ENCODE measurements at places on chromosomes 11 and 22.

GRCh38 chr11:85647078-85647477 lies 689 bp upstream of the TMEM126A start:
- DNase-seq, result peak; percentile 55

GRCh38 chr22:38955250-38955905 lies 2.0 kb upstream of the APOBEC3A start:
- no peak for DNase-seq

GRCh38 chr11:18365741-18366140 lies 28.6 kb upstream of the LDHA start:
- DNase-seq, result no peak

GRCh38 chr11:62543680-62544444 lies 2.7 kb downstream of the AHNAK start:
- no peak for DNase-seq

DNA sequence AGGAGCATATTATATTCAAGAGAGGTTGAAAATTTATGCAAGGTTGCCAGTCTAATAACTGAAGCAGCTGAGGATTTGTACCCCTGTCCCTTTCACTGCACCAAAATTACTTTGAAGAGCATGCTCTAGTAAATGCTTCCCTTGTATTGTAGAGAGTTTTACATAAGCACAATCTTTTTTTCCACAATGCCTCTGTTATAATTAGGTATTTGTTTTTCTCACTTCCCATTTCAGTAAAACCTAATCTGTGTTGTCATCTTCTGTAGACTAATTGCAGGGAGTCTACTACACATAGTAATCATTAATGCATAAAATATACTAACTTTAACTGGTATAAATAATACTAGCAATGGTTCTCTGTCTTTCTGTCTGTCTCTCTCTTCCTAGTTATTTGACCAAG lies 718.4 kb upstream of the ANO5 start:
- DNase-seq, result no peak

- DNase-seq, result no peak
Observed at GRCh38 chr11:132062541-132062940, 692.1 kb downstream of the NTM start.

DNA sequence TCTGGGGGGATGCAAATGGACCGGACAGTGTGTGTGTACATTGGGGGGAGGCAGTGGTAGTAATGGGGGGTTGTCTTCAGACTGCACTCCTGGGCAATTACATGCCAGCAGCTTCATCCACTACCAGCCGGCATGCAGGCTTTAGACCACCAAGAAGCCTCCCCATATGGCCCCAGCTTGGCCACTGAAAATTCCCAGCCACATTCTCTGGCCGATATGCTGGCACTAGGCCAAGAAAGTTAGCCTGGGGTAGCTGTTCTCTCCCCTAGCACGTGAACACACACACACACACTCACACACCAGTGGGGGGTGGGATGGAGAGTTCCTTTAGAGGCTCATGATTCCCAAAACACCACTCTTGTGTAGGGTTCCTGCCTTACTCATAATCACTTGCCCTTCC lies 3.6 kb upstream of the ROBO3 start:
- no peak for DNase-seq

DNA sequence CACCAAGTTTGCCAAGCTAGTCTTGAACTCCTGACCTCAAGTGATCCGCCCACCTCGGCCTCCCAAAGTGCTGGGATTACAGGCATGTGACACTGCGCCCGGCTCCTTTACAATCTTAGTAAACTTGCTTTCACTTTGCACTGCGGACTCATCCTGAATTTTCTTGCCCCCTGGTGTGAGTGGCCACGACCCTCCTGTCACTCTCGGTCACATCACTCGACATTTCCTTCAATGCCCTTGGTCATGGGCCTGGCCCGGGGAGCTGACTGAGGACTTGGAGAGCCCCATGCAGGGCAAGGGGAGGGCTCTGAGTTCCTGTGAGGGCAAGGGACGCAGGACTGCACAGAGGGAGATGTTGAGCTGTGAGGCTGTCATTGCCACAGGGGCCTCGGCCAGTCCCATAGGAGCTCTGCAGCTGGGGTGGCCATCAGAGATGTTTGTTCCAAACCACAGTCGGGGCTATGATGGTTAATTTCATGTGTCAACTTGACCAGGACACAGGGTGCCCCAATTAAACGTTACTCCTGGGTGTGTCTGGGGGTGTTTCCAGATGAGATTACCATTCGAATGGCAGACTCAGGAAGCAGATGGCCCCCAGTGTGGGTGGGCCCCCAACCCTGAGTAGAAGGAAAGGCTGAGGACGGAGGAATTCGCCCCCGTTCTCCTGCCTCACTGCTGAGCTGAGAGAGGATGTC lies 21.2 kb downstream of the A4GALT start:
- DNase-seq, result no peak

- DNase-seq, result no peak
Observed at GRCh38 chr11:68567553-68567952, 107.0 kb downstream of the PPP6R3 start.

GRCh38 chr11:1455032-1455762 lies 31.4 kb downstream of the MOB2 start:
- no peak for DNase-seq

DNA sequence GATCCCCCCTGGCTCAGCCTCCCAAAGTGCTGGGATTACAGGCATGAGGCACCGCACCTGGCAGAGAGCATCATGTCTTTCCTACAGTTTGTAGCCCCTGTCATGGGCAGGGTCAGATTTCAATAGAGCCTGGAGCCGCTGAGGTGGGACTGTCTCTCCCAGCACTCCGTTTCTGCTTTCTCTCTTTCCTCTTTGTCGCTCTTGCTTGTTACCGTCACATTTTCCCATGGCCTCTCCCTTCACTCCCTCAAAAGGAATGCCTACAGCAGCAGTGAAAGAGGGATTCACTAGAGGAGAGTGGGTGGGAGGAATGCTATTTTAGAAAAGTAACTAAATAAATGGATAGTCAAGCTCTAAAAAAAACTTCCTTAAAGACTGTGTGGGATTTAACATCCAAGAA lies 136.7 kb upstream of the TTC12 start:
- no peak for DNase-seq

DNA sequence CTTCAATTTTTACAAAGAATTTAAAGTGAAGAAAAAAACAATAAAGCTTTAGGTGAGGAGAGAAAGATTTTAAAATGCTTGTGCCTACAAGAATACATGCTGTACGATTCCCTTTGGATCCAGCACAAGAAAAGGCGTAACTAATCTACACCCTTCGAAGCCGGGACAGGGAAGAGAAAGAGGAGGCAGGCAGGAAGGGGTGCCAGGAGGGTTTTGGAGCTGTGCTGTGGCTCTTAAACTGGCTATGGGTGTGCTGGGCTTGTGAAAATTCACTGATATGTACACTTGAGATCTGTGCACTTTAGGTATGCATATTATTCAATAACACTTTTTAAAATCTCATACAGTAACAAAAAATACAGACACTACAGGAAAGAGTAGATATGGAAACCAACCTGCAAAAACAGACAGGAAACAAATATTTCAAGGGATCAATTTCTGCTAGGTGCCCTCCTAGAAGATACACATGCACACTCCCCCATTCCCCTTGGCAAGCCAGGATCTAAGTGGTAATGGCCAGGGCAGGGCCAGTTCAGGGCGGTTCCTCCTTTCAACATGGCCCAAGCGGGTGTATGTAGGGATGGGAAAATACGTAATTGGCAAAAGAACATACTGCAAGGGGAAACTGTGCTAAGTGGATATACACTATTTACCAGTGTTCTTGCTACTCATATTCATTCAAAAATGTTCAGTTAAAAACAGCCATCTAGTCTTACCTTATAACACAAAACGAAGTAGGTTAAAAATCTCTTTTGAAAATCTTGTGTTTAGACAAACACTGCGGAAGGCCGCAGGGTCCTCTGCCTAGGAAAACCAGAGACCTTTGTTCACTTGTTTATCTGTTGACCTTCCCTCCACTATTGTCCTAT lies 54.2 kb downstream of the PACSIN2 start:
- DNase-seq, result no peak

GRCh38 chr11:776561-777287 lies 563 bp downstream of the GATD1 start:
- peak; percentile 55 for DNase-seq

- DNase-seq, result no peak
Observed at GRCh38 chr22:38963872-38964271, 6.5 kb downstream of the APOBEC3A start.

DNA sequence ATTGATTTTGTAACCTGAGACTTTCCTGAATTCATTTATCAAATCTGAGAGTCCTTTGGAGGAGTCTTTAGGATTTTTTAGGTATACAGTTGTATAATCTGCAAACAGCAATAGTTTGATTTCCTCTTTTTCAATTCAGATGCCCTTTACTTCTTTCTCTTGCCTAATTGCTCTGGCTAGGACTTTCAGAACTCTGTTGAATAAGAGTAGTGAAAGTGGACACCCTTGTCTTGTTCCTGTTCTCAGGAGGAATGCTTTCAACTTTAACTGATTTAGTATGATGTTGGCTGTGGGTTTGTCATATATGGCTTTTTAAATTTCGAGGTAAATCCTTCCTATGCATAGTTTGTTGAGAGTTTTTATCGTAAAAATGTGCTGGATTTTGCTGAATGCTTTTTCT lies 227.4 kb downstream of the CSNK2A3 start:
- no peak for DNase-seq

- DNase-seq, result no peak
Observed at GRCh38 chr11:118015385-118015841, 29.2 kb downstream of the IL10RA start.

DNA sequence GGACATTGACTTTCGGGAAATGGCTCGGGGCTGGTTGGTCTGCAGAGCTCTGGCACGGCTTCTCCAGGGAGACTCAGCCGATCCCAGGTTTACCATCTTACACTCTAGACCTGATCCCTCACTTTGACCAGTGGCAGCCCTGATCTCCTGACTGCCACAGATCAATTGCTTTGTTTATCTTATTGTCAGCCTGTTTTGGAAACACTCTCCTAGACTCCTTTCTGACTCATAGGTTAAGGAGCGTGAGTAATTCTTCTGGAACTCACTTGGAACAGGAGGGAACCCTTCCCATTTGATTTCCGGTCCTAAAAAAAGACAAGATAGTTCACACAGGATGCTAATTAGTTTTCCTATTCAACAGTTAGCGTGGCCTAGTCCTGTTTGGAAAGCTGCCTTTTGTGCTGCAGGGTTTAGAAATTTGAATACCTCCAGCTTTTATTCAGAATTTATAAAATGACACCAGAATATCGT lies 16.0 kb upstream of the BMAL1 start:
- no peak for DNase-seq

DNA sequence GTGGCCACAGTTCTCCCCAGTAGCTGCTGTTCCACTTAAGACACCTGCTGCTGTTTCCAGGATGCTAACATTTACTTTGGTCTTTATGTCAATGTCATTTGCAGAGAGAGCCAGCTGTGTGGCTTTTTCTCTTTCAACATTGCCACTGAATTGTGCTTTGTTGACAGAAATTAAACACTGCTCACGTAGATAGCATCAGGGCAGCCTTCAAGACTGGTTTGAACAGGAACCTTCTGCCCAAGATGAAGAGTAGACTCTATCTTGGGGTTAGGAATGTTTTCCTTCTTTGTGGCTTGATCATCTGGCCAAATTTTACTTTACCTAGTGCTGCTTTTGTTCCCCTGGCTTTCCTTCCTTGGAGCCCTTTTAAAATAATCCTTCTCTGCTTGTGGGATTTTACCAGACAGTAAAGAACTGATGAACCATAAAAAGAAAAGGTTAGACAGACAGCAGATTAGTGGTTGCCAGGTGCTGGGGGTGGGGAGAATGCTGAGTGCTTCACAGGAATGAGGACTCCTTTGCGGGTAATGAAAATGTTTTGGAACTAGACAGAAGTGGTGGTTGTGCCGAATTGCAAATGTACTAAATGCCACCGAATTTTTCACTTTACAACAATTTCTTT lies 22.7 kb upstream of the XBP1 start:
- no peak for DNase-seq

GRCh38 chr11:9013373-9013772 lies 9.6 kb upstream of the NRIP3 start:
- no peak for DNase-seq

- DNase-seq, result no peak
Observed at GRCh38 chr11:121414141-121414913, 37.8 kb upstream of the SORL1 start.

DNA sequence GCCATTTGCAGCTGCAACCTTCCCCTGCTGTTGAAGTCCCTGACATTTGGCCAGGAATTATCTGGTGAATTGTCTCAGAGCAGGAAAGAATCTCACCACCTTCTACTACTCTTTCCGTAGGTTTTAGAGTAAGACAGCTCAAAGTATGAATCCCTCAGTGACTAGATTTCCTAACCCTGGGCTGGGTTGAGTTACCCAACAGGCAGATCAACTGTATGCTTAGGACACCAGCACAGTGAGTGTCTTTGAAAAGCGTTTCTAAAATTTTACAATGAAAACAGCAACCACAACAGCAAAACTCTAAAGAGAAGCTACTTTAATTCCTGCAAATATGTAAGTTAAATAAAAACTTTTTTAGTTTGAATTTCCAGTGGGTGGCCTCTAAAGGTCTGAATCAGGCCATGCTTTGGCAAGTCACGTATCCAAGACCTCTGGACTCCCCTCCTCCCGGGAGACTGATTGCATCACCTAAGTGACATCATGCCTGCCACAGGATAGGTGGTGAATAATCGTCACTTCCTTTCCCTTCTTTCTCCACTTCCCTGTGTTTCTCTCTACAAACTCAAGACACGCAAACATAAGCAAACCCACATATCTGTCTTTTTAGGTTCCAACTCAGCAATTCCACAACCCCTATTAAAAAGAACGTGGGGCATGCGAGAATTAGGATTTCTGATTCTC lies 7.8 kb downstream of the OR8B12 start:
- DNase-seq, result no peak

DNA sequence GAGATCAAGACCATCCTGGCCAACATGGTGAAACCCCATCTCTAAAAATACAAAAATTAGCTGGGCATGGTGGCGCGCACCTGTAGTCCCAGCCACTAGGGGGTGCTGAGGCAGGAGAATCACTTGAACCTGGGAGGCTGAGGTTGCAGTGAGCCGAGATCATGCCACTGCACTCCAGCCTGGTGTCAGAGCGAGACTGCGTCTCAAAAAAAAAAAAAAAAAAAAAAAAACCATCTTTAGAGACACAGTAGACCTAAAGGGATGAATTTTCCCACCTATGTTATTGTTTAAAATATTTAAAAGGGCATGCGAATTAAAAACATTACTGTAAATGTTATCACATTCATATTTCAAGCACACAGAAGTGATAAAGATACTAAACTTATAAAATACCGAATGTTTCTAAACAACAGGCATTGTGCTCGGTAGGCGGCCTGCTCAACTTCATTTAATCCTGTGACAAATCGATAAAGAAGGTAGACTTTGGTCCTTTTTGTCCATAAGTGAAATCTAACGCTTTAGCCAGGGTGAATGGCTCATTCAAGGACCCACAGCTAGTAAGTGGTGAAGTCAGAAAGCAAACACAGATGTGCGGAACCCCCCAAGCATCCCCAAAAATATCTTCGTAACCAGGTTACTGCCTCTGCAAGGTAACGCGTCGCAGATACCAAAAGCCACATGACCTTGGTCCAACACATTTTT lies 16.1 kb downstream of the NCAPD3 start:
- peak; percentile 11 for DNase-seq

DNA sequence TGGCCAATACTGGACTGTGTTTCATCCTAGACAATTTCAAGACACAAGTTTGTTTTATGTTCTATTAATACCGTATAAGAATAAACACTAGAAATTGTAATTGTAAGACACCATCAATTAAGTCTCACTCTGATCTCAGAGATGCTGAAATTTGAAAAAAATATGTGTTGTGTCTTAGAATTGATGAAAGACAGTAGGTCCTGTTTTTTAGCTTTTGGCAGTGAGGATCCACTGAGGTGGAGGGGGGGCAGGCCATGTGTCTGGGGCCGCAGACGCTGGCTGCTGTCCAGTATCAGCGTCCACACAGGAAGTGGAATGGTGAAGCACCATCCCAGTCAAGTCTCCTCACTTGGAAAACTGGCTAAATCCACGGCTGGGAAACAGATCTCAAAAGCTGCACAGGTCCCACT lies 22.5 kb upstream of the ALG8 start:
- DNase-seq, result no peak
